ENCODE measurements at places on chromosomes 2 and 18. TPM values are rescaled to one million over a fixed set of nuclear protein-coding genes. Genes with fewer than 3 reads are reported as not detected.

DNA sequence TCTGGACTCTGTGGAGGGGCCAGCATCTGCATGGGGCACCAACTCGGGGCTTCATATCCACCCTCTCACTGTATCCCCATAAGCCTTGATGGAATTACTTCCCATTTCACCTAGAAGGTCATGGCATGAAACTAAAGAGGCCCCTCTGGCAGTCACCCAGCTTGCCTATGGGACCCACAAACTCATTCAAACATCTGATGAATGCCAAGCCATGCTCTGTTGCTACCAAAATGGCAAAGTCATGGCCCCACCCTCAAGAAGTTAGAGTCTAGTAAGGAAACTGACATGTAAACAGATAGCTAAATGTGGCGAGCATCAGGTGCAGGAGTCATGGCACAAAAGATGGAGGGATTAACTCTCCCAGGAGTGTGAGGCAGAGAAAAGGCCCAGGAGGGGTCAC is 14.5 kb downstream of the CYB5A start:
- H3K36me3 ChIP-seq, result no peaks in the 10 kb centered on the region
- no peak overlapping the region for H3K27ac ChIP-seq
- no peaks in the 10 kb centered on the region for H3K27me3 ChIP-seq
- no peak for DNase-seq
- no peak overlapping the region for H3K4me3 ChIP-seq

DNA sequence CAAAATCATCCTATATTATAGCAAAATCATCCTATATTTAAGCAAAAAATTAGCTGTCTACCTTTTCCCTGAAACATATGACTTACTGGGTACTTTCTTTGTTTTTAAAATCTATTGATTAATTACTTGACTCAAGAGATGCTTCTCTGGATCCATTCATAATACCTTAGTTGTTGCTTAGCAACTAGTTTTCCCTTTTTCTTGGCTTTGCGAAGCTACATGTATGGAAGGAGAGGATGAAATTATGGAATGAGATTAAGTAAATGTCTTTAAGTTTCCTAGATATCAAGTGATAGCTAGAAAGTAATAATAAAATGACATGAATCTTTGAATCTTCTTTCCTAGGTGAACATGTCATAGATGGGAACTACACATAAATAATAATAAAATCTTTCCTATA is 1033.2 kb upstream of the FAM98A start:
- H3K4me1 ChIP-seq, result no peaks in the 10 kb centered on the region
- no peaks in the 10 kb centered on the region for H3K27me3 ChIP-seq
- H3K27ac ChIP-seq, result no peak overlapping the region
- no peaks in the 10 kb centered on the region for H3K36me3 ChIP-seq
- H3K4me3 ChIP-seq, result no peak overlapping the region
- no peak for DNase-seq

GRCh38 chr18:11040823-11041656 is 108.3 kb downstream of the PIEZO2 start:
- no peaks in the 10 kb centered on the region for H3K36me3 ChIP-seq
- no peaks in the 10 kb centered on the region for H3K27me3 ChIP-seq
- H3K4me1 ChIP-seq, result no peaks in the 10 kb centered on the region
- DNase-seq, result no peak
- no peak overlapping the region for H3K27ac ChIP-seq

- no peaks in the 10 kb centered on the region for H3K27me3 ChIP-seq
- no peaks in the 10 kb centered on the region for H3K36me3 ChIP-seq
- peak; percentile 98 for DNase-seq
- no peak overlapping the region for H3K4me3 ChIP-seq
- H3K27ac ChIP-seq, result peak overlapping the region; percentile 96
Measured at GRCh38 chr2:102063941-102064678, 72.3 kb downstream of the IL1R2 start.

GRCh38 chr2:123513351-123513750 is 511.7 kb upstream of the CNTNAP5 start:
- H3K27ac ChIP-seq, result no peak overlapping the region
- H3K4me3 ChIP-seq, result no peak overlapping the region
- no peaks in the 10 kb centered on the region for H3K27me3 ChIP-seq
- no peak for DNase-seq

- no peaks in the 10 kb centered on the region for H3K27me3 ChIP-seq
- H3K27ac ChIP-seq, result no peak overlapping the region
- no peaks in the 10 kb centered on the region for H3K4me1 ChIP-seq
- no peak overlapping the region for H3K4me3 ChIP-seq
- DNase-seq, result no peak
- H3K36me3 ChIP-seq, result no peaks in the 10 kb centered on the region
Measured at GRCh38 chr18:23966909-23967308, 47.6 kb upstream of the TTC39C start.

GRCh38 chr2:225076125-225076524 is 33.9 kb upstream of the DOCK10 start:
- no peak for DNase-seq
- H3K4me1 ChIP-seq, result no peaks in the 10 kb centered on the region
- no peak overlapping the region for H3K27ac ChIP-seq
- H3K4me3 ChIP-seq, result no peak overlapping the region

- no peak for DNase-seq
- H3K36me3 ChIP-seq, result no peaks in the 10 kb centered on the region
- H3K4me1 ChIP-seq, result no peaks in the 10 kb centered on the region
Measured at GRCh38 chr2:41871080-41871479, 176.7 kb upstream of the PKDCC start.

GRCh38 chr18:44881461-44882162 is 200.9 kb downstream of the SETBP1 start:
- no peaks in the 10 kb centered on the region for H3K27me3 ChIP-seq
- no peaks in the 10 kb centered on the region for H3K36me3 ChIP-seq
- no peak overlapping the region for H3K27ac ChIP-seq
- DNase-seq, result no peak

DNA sequence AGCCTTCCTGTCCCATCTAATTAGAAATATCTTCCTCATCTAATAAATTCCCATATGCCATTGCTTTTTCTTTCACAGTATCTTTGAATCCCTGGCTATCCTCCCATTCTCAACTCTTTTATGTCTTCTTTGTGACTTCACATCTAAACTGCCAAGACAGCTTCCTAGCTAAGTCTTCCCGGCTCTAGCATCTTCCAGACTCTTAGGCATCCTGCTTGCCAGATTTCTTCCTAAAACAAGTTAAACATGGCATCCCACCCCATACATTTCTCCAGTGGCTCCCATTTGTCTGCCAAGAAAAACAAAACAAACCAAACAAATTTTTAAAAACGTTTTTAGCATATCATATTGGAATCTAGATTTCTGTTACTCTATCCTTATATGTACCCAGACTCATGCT is 751.9 kb downstream of the MBD2 start:
- no peaks in the 10 kb centered on the region for H3K36me3 ChIP-seq
- H3K4me1 ChIP-seq, result no peaks in the 10 kb centered on the region
- H3K27ac ChIP-seq, result no peak overlapping the region
- no peak overlapping the region for H3K4me3 ChIP-seq
- H3K27me3 ChIP-seq, result no peaks in the 10 kb centered on the region

DNA sequence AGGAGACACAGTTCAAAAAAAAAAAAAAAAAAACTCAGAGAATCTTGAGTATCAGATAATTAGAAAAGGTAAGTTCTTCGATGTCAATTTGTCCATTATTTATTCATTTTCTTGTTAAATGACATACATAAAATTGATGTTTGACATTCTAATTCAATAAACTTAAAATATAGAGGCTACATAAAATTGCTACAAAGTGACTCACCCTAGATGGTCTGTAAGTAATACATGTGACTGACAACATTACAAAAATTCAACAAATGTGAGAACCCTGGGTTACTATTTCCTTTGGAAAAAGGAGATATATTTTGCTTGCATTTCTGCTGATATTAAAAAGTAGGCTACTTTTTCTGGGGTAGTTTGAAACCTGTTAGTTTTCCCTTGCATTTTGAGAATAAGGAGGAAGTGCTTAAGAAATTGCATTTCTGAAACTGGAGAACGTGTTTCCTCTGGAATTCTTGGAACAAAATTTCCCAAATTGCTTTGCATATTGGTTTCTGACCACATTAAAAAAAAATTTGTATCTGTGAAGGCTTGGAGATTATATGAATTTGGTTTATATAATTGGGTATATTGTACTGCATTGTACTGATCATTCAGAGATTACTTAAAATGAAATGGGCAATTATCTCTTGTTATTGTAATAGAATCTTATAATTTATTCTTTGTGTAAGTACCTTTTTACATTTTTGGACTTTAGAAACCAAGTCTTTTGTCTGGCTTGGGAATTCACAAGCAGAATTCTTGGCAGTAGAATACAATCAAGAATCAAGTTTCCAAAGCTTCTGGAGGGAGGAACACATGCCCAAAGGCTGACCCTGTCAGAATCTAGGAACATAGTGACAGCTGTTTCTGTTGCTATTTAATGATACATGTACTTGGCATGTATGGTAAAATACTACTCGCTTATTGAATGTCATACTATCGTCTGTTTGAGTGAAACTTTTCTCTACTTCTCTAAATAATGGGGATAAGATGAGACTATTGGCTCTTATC is 106.1 kb downstream of the DSEL start:
- DNase-seq, result no peak
- H3K27me3 ChIP-seq, result no peaks in the 10 kb centered on the region
- no peaks in the 10 kb centered on the region for H3K36me3 ChIP-seq
- H3K4me1 ChIP-seq, result no peaks in the 10 kb centered on the region

GRCh38 chr2:176177580-176178037 is 10.9 kb upstream of the HOXD1 start:
- H3K4me3 ChIP-seq, result no peak overlapping the region
- DNase-seq, result no peak
- H3K36me3 ChIP-seq, result no peaks in the 10 kb centered on the region
- H3K27me3 ChIP-seq, result peaks cover 35% of the 10 kb centered on the region
- H3K27ac ChIP-seq, result no peak overlapping the region
- H3K4me1 ChIP-seq, result peaks cover 15% of the 10 kb centered on the region

DNA sequence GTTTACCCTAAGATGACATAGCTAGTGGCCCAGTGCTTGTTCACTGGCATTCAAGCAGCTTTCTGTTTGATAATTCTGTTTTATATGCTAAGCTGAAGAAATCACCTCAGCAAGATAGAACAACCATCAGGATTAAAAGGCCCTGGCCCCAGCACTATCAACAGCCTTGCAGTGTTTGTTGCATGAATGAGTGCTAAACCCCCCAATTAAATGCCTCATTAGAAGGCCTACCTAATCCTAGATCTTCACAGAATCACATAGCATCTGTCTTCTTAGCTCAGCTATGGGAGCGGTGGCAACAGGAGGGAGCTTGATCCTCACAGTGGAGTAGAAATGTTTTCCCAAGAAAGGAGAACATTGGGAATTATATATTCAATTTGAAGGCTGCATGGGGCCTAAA is 194.1 kb upstream of the HNMT start:
- H3K4me1 ChIP-seq, result no peaks in the 10 kb centered on the region
- H3K27ac ChIP-seq, result no peak overlapping the region
- no peaks in the 10 kb centered on the region for H3K27me3 ChIP-seq
- DNase-seq, result no peak
- no peak overlapping the region for H3K4me3 ChIP-seq
- no peaks in the 10 kb centered on the region for H3K36me3 ChIP-seq

- H3K27ac ChIP-seq, result no peak overlapping the region
- H3K27me3 ChIP-seq, result no peaks in the 10 kb centered on the region
- no peaks in the 10 kb centered on the region for H3K36me3 ChIP-seq
- H3K4me1 ChIP-seq, result no peaks in the 10 kb centered on the region
Measured at GRCh38 chr2:28668106-28668814, 83.4 kb upstream of the PPP1CB start.

DNA sequence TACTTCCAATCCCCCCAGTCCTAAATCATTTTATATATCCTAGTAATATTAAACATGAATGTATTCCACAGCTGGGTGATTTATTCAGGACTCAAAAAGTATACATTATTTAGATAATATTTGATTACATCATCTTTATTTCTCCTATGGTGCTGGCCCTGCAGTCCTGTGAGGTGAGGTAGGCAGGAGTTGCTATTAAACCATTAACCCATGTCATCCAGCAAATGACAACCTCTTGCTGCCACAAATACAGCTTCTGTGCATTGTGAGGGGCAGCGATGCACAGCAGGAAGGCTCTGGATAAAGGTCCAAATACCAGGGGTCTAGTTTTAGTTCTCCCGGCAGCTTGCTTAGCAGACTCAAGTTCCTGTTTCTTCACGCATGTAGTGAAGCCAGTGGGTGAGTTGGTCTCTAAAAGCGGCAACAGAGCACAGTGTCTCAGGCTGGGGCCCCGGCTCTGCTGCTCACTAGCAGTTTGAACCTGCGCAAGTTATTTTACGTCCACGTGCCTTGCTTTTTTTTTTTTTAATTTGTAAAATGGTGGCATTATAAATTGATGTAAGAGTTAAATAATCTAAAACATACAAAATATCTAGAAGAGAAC is 36.1 kb downstream of the INSIG2 start:
- no peak overlapping the region for H3K4me3 ChIP-seq
- DNase-seq, result no peak
- no peak overlapping the region for H3K27ac ChIP-seq
- no peaks in the 10 kb centered on the region for H3K27me3 ChIP-seq
- no peaks in the 10 kb centered on the region for H3K36me3 ChIP-seq

DNA sequence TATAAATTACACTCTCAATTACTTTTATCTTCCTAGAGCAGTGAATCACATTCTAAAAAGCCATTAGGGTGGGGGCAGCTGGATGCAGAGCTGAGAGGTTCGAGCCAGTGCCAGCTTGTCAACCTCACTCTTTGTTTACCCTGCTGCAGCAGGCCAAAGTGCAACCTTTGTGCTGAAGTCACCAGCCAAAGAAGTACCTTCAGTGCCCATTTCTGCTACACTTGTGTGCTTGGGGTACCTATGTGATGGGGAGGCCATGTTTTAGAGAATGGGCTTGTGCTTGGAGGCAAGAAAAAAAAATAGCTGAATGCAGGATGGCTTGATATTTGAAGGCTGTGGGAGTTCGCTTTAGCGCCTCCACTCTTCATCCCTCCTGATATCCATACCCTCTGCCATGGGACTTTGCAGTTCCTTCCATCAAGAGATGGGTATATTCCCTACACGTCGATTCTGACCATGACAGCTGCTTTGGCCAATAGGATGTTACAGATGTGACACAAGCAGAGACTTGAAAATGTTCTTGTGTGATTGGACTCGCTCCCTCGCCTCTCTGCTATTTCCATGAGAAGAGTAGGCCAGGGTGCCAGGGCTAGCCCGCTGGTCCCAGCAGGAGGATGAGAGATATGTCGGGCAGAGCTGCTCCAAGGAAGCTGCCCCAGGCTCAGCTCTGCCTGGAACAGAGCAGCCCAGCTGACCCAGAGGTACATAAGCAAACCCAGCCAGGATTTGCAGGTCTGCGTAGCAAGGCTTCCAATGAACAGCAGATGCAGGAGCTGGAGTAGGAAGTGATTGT is 12.7 kb upstream of the FZD5 start:
- H3K4me3 ChIP-seq, result no peak overlapping the region
- H3K27ac ChIP-seq, result no peak overlapping the region
- no peaks in the 10 kb centered on the region for H3K27me3 ChIP-seq
- no peaks in the 10 kb centered on the region for H3K36me3 ChIP-seq

The AFF3 gene
- total RNA-seq, result 16.2 TPM

The CAPN14 gene
- total RNA-seq, result 0.22 TPM

The C18orf54 gene
- total RNA-seq, result 0.86 TPM

The LRRTM1 gene
- total RNA-seq, result 0.31 TPM

The TLX2 gene
- total RNA-seq, result not detected

The SRD5A2 gene
- not detected for total RNA-seq

The CERKL gene
- not detected for total RNA-seq

The RAB31 gene
- total RNA-seq, result 29.2 TPM

The LHCGR gene
- not detected for total RNA-seq

The ZNF804A gene
- not detected for total RNA-seq

The DNAJC5G gene
- total RNA-seq, result 0.94 TPM

The KCNE4 gene
- 3.4 TPM for total RNA-seq

The TBR1 gene
- total RNA-seq, result not detected

The CWC22 gene
- total RNA-seq, result 14.1 TPM

The GREB1L gene
- 17.5 TPM for total RNA-seq

The SP140 gene
- 0.26 TPM for total RNA-seq

The XIRP2 gene
- total RNA-seq, result 43.7 TPM

The DCDC2C gene
- not detected for total RNA-seq

The LINC00305 gene
- not detected for total RNA-seq

The LAMA3 gene
- 5.0 TPM for total RNA-seq

The IHH gene
- total RNA-seq, result not detected

Data from right atrium auricular region (tissue), 2 donors.